ENCODE measurements at places on chromosomes 2 and 18.

GRCh38 chr2:64228918-64229317 is 84.7 kb upstream of the PELI1 start:
- no peak for DNase-seq

DNA sequence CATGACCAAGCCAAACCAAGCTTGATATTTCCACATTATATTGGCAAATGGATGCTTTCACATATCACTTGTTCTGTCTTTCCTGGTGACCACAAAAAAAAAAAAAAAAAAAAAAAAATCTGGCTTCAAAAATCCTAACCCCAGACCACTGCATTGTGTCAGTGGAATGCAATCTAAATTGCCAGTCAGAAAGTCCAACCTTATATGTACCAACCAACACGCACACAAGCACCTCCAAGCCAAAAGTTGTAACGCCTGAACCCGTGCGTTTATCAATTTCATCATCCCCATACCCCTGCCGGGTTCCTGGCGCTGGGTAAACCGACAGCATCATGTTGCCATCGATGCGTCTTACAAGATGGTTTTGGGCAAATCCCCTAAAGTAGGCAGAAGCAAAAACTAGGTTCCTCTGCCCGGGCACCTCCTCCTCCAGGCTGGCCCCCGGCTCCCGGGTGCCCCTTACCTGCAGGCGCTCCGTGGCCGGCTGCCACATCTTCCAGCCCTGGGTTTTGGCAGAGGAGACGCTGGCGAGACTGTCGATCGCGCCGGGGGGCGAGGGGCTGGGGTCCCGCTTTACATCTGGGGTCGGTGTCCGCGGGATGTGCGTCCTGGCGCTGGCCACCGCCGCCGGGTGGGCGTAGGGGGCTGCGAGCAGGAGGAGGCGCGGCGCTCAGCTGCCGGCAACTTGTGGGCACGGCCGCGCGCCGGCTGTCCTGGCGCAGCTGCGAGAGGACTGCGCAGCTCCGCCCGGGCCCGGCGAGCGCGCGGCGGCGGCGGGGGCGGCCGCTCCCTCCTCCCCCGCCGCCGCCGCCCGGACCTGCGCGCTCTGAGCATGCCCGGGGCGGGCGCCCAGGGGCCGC is at the start of gene PID1:
PID1 (minus strand) TSS at position 737 of the 860 bp plus-strand sequence; CDS start at position 493, 244 bp downstream.
- DNase-seq, result peak; percentile 64

- DNase-seq, result no peak
Measured at GRCh38 chr2:223819891-223820290, 17.5 kb downstream of the AP1S3 start.

- DNase-seq, result no peak
Measured at GRCh38 chr2:14451312-14451711, 181.2 kb upstream of the LRATD1 start.

DNA sequence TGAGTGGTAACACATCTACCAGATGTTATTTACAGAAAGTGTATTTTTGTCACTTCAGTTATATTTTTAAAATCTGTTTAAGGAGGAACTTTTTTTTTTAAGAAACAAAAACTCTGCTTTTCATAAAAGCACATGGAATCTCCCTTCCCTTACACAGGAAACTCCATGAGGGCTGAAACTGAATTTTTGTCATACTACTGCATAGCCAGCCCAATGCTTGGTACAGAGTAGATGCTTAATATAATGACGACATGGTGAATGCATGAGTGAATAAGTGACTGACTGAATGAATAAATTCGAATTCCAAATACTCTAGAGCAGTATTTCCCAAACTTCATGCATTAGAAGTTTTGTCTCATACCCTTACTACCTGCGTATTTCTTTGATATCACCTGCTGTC is 86.5 kb downstream of the ROCK2 start:
- DNase-seq, result no peak

DNA sequence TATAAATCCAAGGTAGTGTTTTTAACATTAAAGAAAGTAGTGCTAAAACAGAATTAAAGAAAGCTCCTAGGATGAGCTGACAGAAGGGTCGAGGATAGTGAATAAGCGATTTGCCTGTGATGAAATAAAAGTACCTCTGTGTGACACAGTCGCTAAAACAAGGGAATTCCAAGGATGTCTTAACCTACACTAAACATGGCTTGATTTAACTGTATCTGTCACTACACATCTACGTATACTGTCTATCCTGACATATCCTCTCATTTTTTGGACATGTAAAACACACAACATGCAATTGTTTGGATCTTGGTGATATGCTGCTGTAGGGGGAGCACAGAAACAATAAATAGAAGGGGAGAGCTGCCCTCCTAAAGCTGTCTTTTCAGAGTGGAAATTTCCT is 580.8 kb upstream of the SLC8A1 start:
- no peak for DNase-seq

GRCh38 chr18:46289463-46289862 is 185.3 kb downstream of the HAUS1 start:
- no peak for DNase-seq

- no peak for DNase-seq
Measured at GRCh38 chr18:54215069-54215468, 9.4 kb downstream of the MBD2 start.

DNA sequence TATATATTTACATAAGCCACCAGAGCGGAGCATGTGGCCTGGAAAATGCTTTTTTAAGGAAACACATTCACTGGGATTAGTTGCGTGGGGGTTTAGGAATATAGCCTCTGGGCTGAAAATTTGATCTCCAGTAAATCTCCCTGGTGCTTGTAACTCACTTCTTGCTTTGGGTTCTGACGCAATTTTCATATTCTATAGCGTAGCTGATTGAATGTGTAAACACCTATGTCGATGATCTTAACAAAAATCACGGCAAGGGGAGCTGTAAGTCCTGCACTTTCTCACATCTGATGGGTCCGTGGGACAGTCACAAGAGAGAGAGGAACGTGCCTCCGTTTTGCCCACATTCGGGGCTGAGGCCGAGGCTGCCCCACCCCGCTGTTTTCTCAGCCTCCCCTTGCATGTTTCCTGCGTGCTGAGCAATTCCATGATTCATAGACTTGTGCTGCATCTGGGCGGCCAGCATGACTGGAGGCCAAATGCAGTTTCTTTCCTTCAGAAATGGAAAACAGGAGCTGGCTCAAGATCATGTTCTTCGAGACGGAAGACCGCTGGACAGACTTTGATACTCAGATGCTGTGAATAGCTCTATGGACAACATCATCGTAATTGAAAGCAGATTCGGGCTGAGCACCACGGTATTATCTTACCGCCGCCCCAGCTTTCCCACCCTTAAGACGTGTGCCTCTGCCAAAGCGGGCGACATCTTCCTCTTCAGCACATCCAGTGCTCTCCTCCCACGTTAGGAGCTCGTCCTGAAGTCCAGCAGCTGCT is 109.2 kb downstream of the TMEM18 start:
- DNase-seq, result peak; percentile 51

GRCh38 chr2:151765760-151766410 is 31.6 kb upstream of the NEB start:
- peak; percentile 33 for DNase-seq

DNA sequence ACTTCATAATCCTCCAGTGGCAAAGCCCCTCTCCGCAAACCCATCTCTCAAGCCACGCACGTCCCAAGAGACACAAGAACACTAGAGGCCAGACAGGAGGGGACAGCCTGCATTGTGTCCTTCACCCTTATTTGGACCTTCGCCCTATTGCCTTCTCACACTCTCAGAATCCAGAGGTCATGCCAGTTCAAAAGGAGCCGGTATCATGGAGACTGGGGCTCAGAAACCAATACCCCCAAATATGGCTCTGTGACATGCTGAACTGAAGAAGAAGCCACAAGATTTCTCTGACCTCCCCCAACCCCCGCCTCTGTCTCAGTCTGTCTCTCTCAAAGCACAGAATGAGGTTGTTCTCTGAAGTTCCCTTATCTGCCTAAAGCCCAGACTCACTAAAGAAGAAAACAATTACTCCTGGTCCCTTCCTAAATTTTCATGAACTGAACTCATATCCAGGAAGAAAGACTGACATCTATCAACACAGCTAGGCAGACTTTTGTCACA is 19.2 kb upstream of the SPATA3 start:
- DNase-seq, result no peak

DNA sequence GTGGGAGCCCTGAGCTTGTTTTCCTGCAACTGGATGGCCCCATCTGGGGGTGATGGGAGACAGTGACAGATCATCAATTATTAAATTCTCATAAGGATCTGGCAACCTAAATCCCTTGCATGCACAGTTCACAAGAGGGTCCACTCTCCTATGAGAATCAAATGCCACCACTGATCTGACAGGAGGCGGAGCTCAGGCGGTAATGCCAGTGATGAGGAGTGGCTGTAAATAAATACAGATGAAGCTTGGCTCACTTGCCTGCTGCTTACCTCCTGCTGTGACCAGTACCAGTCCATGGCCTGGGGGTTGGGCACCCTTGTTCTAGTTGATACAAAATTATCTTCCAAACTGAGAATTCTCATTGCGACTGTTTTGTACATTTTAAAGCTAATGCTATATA is 258.6 kb downstream of the CTNNA2 start:
- no peak for DNase-seq

DNA sequence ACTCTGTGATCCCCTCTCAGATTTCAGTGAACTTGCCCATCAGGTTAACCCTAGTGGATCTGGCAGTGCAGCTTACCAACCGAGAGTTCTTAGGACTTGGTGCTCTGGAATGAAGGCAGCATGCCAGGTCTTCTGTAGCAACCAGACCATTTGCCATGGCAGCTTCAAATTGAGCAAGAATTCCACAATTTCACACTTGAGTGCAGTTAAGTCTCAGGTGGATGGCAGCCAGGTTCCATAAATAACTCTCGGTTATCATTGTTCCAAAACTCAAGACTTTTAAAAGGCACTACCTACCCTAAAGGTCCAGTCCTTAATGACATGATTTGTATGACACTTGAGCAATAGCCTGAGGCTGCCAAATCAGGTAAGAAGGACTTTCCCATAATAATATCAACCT is 48.1 kb downstream of the GALNT3 start:
- no peak for DNase-seq

GRCh38 chr2:105793196-105793975 is 48.7 kb downstream of the NCK2 start:
- no peak for DNase-seq

DNA sequence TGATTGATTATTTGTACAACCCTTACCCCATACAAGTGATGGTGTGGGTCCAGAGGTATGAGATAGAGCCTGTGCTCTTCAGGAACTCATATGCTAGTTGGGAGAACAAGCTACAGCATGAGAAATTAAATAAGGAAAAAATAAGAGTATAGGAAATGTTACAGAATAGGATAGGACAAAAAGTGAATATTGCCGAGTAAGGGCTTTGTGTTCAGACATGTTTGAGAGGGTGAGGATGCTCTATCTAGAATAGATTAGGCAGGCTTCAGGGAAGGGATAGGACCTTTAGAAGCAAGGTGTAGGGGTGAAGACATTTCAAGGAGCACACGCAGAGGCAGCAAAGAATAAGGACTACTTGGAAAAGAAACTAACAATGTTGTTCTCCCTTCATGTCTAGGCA is 17.8 kb downstream of the CCDC150 start:
- no peak for DNase-seq

- DNase-seq, result no peak
Measured at GRCh38 chr18:8603663-8604520, 5.3 kb upstream of the RAB12 start.

DNA sequence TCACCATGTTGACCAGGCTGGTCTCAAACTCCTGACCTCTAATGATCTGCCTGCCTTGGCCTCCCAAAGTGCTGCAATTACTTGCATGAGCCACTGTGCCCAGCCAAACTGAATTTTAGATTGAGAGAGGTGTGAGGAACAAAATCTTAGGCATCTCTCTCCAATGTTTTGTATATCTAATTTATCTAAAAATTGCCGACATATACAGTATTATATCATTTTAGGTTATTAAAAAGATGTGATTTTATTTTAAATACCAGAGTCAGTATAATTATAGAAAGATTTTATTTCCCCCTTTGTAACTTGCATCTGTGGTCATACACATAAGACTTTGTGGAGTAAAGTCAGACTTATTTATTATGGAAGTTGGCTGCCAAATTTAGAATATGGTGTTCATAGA is 10.1 kb downstream of the PMS1 start:
- no peak for DNase-seq

GRCh38 chr18:32889615-32890593 is 117.1 kb upstream of the KLHL14 start:
- DNase-seq, result no peak
